Activated CD4-positive, CD25-positive, alpha-beta regulatory T cell (primary cell): ENCODE measurements at places on chromosomes 2 and 18.
A peak's percentile ranks its signal among the peaks of the same experiment; 100 is the strongest.

GRCh38 chr2:16561676-16562075 is 104.0 kb downstream of the CYRIA start:
- no peak for DNase-seq

GRCh38 chr2:88053296-88053695 is 2.3 kb downstream of the KRCC1 start:
- no peak for DNase-seq

DNA sequence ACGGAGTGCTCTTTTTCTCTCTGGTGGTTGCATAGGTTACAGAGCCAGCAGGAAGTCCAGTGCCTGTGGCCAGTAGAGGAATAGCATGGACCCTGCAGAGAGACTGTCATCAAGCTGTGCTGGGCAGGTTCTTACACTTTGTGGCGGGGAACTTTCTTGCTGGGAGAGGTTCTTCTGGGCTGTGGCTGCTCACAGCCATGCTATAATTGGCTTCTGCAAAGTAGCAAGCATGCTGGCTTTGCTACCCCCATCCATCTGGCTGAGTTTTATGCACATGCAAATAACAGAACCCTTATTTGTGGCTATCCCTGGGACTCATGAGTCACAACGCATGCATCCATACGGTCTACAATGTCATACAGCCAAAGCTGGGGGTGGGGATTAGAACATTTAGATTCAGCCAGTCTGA is 68.9 kb downstream of the PLCL1 start:
- DNase-seq, result no peak

- DNase-seq, result no peak
Observed at GRCh38 chr18:72673242-72673641, 129.1 kb upstream of the CBLN2 start.

- DNase-seq, result no peak
Observed at GRCh38 chr2:167424221-167424620, 535.9 kb downstream of the XIRP2 start.

DNA sequence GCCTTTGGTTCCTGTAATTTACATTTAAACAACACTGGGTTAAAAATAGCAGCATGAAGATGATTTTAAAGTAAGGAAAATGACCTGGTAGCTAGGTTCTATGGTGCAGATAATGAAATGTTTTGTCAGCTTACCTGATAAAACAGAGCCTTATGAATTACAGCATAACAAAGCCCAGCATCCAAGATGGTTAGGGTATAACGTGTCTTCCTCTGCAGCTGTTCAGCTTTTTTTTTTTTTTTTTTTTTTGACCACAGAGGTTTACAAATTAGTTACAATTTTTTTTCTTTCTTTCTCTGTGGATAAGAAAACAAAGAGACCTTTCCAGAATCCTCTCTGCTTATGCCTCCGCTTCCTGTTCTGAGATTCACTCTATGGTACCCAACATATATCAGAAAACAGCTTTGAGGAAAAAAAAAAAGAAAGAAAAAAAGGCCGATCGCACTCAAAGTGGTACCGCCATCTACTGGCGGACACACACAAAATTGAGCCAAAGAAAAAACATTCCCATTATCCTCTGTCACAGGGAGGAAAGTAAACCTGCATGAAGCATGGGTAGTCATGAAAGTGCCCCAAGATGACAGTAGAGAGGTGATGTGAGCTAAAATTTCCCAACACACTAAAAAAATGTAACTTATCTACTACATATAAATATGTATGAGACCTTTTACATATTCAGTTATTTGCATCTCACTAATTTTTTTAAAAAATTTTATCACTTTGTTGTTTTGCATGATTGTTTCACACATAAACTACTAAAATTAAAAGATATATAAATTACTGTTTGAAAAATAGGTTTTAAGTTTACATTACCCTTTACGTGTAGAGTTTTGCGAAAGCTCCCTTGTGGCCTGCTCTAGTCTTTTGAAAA is at the start of gene SCN3A:
Gene SCN3A (minus strand): TSS at position 362 of the 871 bp plus-strand sequence. CDS start 27,656 bp downstream, outside the sequence.
- DNase-seq, result no peak

GRCh38 chr2:96138179-96139145 is at the start of gene ASTL:
TSS of gene ASTL (minus strand) at chr2:96138502. CDS start at chr2:96138436, 66 bp downstream.
- DNase-seq, result peak; percentile 26

- no peak for DNase-seq
Observed at GRCh38 chr2:42102591-42103450, 55.0 kb downstream of the PKDCC start.

DNA sequence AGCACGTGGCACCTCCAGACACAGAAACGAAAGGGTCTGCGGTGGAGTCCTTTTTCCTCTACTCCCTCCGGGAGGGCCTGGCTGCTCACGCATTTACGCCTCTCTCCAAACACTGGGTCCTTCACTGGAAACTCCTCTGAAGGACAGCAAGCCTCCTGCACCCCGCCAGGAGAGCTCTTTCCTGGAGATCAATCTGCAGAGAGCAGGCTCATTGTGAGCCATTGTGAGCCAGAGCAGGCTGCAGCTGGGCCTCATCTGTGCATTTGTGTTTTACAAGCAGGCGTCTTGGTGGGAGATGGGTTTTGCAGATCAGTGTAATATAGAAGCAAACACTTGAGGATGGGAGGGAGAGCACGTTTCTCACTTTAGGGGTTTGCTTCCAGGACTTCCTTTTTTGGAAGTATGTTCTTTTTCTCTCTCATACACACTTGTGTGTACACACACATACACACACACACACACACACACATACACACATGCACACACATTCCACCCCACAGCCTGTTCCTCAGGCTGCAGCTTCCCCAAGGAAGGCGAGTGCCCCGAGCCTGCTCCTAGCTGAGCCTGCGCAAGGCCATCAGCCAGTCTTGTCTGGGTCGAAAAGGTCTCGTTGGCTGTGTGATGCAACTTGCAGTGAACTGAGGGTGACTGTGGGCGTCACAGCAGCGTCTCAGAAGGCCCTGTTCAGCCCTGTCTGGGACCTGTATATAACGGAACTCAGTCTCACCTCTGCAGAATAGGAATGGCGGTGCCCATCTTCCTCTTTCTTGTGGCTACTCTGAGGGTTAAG is 163.5 kb downstream of the GLI2 start:
- no peak for DNase-seq

- no peak for DNase-seq
Observed at GRCh38 chr2:17429130-17429529, 89.1 kb downstream of the RAD51AP2 start.

- DNase-seq, result no peak
Observed at GRCh38 chr2:136389809-136390208, 271.9 kb upstream of the CXCR4 start.

GRCh38 chr2:230234122-230234722 is 8.7 kb downstream of the SP140 start:
- DNase-seq, result no peak

- no peak for DNase-seq
Observed at GRCh38 chr2:158346032-158346431, 110.5 kb downstream of the CCDC148 start.

- no peak for DNase-seq
Observed at GRCh38 chr18:48037481-48038271, 107.2 kb upstream of the SMAD2 start.
